ENCODE measurements at places on chromosomes 16 and 17.

DNA sequence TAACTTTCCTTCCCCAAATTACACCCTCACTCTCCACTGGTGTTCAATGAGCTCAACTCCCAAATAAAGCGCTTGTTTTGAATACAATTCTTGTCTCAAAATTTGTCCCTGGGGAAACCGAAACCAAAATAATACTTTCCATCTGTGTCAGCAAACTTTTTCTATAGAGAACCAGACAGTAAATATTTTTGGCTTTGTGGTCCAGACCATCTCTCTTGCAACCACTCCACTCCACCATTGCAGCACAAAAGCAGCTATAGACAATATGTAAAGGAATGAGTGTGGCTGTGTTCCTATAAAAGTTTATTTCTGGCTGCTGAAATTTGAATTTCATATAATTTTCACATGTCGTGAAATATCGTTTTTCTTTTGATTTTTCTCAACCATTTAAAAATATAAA, 84.6 kb upstream of the ERCC4 start:
- DNase-seq: no peak

DNA sequence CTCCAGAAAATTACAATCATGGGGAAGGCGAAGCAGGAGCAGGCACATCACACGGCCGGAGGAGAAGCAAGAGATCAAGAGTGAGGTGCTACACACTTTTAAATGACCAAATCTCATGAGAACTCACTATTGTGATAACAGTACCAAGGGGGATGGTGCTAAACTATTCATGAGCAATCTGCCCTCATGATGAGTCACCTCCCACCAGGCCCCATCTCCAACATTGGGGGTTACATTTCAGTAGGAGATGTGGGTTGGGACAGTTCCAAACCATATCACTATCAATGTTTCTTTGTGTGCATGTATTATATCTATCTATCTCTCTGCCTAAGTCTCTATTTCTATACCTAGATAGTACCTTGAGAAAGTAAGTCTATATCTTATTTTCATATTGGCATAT, 724.8 kb downstream of the CDH11 start:
- no peak for DNase-seq

DNA sequence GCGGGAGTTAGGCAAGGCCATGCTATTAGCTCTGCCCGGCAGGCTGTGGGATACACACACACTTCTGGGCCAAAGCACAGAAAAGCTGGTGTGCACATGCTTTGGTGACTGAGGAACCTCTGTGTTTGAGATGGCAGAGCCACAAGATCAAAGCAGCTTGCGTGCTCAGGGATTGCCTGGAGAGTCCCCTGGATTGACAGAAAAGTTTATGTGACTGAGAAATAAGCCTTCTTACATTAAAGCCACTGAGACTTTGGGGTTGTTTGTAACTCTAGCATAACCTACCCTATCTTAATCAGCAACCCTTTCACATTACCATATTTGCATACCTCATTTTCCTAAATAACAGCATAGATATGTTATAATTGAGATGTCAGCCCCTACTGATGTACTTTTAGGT, 69.3 kb downstream of the MYO1D start:
- DNase-seq: no peak

DNA sequence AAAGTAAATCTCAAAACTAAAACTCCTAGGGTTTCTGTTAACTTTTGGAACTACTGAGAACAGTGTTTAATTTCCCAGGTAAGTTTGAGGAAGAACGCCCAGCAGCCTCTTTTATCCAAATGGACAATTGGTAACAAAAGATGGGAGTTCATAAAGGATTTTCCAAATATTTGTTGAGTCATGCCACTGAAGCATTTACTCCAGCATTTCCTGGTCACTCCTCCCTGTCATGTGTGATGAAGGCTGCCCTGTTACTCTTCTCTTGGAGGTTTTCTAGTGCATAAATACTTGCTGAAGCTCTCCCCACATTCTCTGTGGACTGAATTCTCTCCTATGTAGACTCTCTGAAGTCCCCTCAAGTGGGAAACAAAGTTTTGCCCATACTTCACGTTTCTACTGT, 16.5 kb downstream of the ZNF75A start:
- DNase-seq: no peak

GRCh38 chr17:15169676-15170075, 95.5 kb downstream of the PMP22 start:
- no peak for DNase-seq

GRCh38 chr17:67912656-67913055, 83.6 kb downstream of the C17orf58 start:
- DNase-seq: no peak

DNA sequence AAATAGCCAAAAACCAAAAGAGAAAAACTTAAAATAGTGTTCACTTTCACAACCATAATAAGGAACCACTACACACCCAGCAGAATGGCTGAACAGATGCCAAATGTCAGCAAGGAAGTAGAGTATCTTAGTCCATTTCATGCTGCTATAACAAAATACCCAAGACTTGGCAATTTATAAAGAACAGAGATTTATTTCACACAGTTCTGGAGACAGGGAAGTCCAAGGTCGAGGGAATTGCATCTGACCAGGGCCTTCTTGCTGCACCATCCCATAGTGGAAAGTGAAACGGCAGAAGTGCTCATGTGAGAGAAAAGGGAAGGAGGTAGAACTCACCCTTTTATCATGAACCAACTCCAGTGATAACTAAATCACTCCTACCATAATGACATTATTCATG, 33.8 kb upstream of the CCL22 start:
- DNase-seq: no peak
